ENCODE measurements at places on chromosomes 16 and 17. TPM values are rescaled to one million over a fixed set of nuclear protein-coding genes. Genes with fewer than 3 reads are reported as not detected.

Gene NPIPA2
- total RNA-seq, result 1.1 TPM

Gene GRIN2A
- total RNA-seq, result 0.53 TPM

Gene NLRP1
- total RNA-seq, result 48.1 TPM

Gene ZNF469
- 17.7 TPM for total RNA-seq

Gene PAM16
- 50.7 TPM for total RNA-seq

Gene GLIS2
- 18.9 TPM for total RNA-seq

Gene HSD11B2
- total RNA-seq, result not detected

Gene APOBR
- not detected for total RNA-seq

Gene TNP2
- not detected for total RNA-seq

Gene TAT
- not detected for total RNA-seq

Gene GOSR2
- 67.0 TPM for total RNA-seq

Gene LPCAT2
- total RNA-seq, result 67.1 TPM

Gene CLCN7
- total RNA-seq, result 66.7 TPM

Gene CAVIN1
- 644 TPM for total RNA-seq

Gene BRICD5
- 7.0 TPM for total RNA-seq

Gene TERB1
- 0.16 TPM for total RNA-seq

Gene ETV4
- 10.6 TPM for total RNA-seq

Gene RGS11
- 2.7 TPM for total RNA-seq

Gene LGALS9B
- not detected for total RNA-seq

Gene KRTAP16-1
- not detected for total RNA-seq

Gene KRT36
- total RNA-seq, result not detected

Gene JPH3
- total RNA-seq, result 9.3 TPM

Gene RBFOX1
- 0.43 TPM for total RNA-seq

Gene KRTAP4-5
- total RNA-seq, result not detected

Gene SLC5A10
- 0.14 TPM for total RNA-seq

Gene TBC1D3H
- total RNA-seq, result not detected

Gene CTRB1
- not detected for total RNA-seq

Gene PABPN1L
- not detected for total RNA-seq

Gene GJD3
- total RNA-seq, result 0.43 TPM

Gene TBC1D3G
- total RNA-seq, result not detected

Gene IRX3
- 0.75 TPM for total RNA-seq

Gene EEF2K
- total RNA-seq, result 20.9 TPM

Gene XYLT1
- 22.9 TPM for total RNA-seq

Gene ARHGDIA
- 367 TPM for total RNA-seq

Gene SLC13A2
- not detected for total RNA-seq

Gene FBXW10
- total RNA-seq, result not detected

Gene RNF112
- total RNA-seq, result 0.36 TPM

Gene MT4
- total RNA-seq, result not detected

Gene HEXD
- 11.1 TPM for total RNA-seq

Gene SLC9A5
- 2.4 TPM for total RNA-seq
